ENCODE measurements at places on chromosomes 2 and 18. TPM values are rescaled to one million over a fixed set of nuclear protein-coding genes. Genes with fewer than 3 reads are reported as not detected.

The MTLN gene
- 161 TPM for total RNA-seq

- no peak for DNase-seq
These were observed 319.6 kb downstream of the PIK3C3 start for GRCh38 chr18:42274488-42275137.

- DNase-seq, result no peak
These were observed 38.8 kb downstream of the EPHA4 start for GRCh38 chr2:221533299-221533698.

DNA sequence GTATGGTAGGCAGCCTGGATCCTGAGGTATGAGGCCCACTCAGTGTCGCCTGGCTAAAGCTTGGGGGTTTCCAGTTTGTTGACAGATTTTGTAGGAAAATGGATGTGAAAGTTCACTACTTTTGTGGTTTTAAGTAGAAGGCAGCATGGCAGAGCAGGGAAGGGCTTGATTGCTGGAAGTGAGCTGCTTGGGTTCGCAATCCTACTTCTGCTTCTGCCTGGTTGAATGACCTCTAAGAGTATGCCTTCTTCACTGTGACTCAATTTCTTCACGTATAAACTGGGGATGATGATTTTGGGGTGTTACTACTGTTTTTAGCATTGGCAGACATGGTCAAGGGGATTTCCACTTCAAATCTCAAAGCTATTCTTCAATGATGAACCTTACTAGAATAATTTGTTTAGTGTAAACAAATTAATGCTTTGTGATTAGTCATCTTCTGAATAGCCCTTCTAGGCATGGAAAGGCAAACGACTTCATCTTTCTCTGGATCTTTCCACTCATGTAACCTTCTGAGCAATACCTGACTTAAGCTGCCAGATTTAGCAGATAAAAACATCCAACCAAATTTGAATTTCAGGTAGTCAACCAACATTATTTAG, 13.2 kb downstream of the BMP10 start:
- no peak for DNase-seq

The CARF gene
- total RNA-seq, result 5.3 TPM

- DNase-seq, result no peak
These were observed 15.3 kb downstream of the UPP2 start for GRCh38 chr2:158116936-158117335.

The MALT1 gene
- total RNA-seq, result 11.8 TPM

The ADCY3 gene
- total RNA-seq, result 14.6 TPM

The GALNT5 gene
- total RNA-seq, result 0.07 TPM

DNA sequence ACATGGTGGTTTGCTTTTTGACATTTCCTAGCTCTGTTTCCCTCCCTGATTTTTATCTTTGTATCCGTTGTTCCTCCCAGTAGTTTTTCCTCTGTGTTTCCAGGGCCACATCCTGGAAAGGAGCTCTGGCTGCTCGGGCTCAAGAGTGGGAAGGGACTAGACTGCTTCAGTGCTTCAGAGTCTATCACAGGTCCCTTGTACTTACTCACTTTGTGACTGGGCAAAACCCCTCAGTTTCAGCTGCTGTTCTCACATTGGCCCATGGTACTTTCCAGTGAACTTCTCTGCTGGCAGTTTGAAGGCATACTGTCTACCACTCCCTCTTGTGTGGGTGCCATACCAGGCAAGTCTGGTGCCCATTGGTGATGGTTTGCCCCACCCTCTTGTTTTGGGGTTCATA, 7.5 kb upstream of the STAMBP start:
- DNase-seq, result no peak

The REG1B gene
- total RNA-seq, result not detected

The SERPINB10 gene
- total RNA-seq, result not detected

DNA sequence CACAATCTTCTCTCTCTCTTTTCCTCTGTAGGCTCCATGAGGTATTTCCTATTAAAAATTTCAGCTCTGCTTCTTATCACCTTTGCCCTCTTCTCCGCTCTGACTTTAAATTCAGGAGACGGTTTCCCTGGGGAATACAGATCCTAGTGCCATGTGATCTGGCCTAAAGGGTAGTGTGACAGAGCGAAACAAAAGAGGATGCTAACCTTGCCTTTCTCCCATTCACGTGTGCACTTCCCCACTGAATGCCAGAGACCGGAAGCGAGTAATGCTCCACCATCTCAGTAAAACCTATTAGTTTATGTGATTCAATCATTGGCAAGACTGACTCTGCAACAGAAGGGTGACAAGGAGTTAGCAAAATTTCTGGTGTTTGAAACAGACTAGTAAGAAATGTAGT, 358.3 kb downstream of the ZNF521 start:
- no peak for DNase-seq

The HAAO gene
- total RNA-seq, result 1.9 TPM

The FABP1 gene
- total RNA-seq, result not detected

The TMSB10 gene
- total RNA-seq, result 450 TPM

DNA sequence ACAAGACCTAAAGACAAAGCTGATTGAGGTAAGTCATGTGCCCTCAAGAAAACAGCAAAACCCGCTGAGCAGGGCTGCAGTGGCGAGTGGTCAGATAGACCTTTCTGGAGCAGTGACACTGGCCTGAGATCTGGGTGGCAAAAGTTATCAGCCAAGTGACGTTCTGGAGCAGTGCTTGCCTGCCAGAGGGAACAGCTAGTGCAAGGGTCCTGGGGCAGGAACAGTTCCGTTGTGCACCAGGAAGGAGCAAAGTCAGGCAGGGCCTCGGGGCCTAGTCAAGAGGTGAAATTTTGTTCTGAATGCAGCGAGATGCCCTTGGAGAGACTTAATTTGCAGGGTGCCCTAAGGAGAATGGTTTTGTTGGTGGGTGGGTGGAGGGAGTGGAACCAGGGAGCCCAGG, 67.0 kb downstream of the SH3BP4 start:
- no peak for DNase-seq

The MC5R gene
- not detected for total RNA-seq

GRCh38 chr2:3575534-3576262, 638 bp downstream of the RPS7 start:
- DNase-seq, result no peak

GRCh38 chr18:7646174-7646886, 79.2 kb downstream of the PTPRM start:
- no peak for DNase-seq

GRCh38 chr2:85852937-85853498, 35.8 kb downstream of the ST3GAL5 start:
- DNase-seq, result peak; percentile 44

- DNase-seq, result no peak
These were observed 19.0 kb upstream of the CXCR4 start for GRCh38 chr2:136136931-136137330.

DNA sequence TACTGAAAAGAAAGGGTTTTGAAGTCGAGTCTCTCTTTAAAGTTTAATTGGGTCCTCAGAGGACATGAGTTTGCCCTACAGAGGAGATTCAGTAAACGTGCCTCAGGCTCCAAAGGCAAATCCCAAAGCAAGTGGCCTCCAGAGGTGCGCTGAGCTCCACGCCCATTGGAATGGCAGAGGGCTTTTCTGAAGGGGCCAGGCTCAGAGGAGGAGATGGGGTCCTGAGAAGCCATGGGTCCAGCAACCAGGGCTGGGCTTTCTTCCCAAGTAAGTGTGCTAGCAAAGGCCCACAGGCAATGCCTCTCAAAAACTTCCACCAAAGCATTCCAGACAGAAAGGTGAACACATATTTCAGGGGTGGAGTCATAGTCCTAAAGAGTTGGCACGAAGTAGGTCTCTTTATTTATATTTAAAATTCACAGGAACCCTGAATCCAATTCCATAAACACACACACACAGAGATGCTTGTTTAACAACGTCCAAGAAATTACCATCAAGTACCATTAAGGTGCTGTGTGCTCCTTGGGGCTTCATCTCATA, 93.0 kb upstream of the SH3BP4 start:
- DNase-seq, result no peak

DNA sequence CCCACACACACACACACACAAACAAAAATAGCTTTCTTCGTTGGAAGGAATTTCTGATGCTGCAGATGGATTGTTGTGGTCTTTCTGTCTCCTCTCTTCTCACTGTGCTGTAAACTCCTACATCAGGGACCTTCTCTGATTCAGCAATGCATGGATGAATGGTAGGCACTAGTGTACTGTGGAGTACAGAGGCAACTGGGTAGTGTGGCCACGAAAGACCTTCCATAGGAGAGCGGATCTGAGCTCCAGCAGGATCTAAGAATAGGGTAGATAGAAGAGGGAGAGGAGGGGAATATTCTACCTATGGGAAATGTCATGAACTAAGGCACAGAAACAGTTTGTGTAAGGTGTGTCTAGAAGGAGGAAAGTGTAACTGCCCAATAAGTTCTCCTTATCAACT, 266.8 kb downstream of the MYCN start:
- no peak for DNase-seq

GRCh38 chr2:118032169-118033013, 18.5 kb upstream of the CCDC93 start:
- no peak for DNase-seq

GRCh38 chr2:218393750-218394290, 5.8 kb upstream of the CTDSP1 start:
- DNase-seq, result no peak

GRCh38 chr2:187075199-187075635, 226.2 kb upstream of the ZSWIM2 start:
- DNase-seq, result no peak

DNA sequence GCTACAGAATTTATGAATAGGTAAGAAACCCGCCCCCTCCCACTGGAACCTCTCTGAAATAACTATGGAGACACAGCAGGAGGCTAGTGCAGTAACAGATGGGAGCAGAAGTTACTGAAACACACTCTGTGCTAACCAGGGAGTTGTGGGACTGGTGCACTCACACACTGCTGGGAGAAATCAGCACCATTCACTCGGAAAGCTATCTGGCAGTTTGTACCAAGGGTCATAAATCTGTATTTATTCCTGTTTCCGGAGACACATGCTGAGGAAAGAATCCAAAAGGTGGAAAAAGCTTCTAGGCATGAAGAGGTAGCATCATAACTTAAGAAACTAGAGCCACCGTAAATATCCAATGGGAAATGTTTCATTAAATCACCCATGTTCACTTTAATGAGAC, 39.9 kb downstream of the TGFA start:
- DNase-seq, result no peak

DNA sequence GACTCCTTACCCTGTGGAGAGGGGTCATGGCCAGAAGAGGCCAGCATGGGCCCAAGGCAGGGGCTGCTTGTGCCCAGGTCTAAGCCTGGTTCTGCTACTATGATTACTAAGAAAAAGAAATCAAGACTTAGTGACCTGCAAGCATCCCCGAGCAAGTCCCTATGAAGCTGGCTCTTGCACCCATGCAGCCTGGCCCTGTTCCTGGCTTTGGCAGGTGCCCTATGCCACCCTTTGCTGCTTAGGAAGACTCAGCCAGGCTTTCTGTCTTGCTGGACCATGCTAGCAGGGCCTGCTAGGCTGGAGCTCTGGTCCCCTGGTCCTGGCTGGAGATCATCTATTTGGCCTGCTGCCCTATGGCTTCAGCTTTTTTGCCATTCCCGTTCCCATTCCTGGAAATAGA, 309.4 kb upstream of the EPAS1 start:
- DNase-seq, result no peak

The MAP3K19 gene
- total RNA-seq, result not detected

DNA sequence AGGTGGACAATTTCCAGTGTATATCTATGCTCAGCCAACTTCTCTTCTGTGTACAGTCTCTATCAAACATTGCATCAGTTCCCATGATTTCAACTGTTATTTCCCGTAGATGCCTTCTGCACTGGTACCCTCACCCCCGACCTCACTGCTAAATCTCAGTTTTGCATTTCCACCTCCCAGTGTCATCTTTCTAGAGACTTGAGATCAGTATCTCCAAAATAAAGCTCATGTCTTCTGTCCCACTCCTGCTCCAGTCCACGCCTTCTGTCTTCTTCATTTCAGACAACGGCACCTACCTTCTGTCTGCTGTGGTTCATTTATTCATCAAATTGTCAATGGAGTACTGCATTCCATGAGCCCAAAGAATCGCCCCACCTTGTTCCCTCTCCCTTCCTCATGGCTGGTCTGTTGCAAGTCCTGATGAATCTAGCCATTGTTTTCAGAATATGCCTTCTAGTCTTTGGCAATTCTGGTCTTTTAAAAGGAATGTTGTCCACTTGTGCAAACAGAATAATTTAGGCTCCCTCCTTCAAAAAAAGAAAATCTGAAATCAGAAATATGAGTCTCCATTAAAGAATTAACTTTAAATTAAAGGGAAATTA, 23.3 kb upstream of the NPAS2 start:
- no peak for DNase-seq

DNA sequence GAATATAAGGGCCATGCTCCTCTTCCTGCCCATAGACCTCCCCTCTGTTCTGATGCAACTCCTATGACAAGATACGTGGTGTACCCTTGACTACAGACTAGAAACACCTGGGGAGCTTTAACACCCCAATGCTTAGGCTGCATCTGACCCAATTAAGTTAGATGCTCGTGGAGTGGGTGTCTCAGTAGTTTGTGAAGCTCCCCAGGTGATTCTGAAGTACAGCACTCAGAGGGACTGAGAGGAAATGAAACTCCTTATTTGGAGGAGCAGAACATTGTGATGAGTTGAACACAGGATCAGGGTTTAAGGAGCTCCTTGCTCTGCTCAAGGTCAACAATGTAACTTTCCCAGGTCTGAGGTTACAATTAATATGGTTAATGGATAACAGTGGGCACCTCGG, 80.3 kb upstream of the TTC39C start:
- no peak for DNase-seq

The ZNF514 gene
- 15.4 TPM for total RNA-seq

All from left ventricle myocardium superior (tissue), 1 donor.